Activated CD4-positive, alpha-beta T cell treated with anti-CD3 and anti-CD28 coated beads for 1 hour (primary cell): ENCODE measurements at places on chromosomes 3 and 15.

- no peak for DNase-seq
Observed at GRCh38 chr15:55407498-55408011, 604 bp downstream of the CCPG1 start.

DNA sequence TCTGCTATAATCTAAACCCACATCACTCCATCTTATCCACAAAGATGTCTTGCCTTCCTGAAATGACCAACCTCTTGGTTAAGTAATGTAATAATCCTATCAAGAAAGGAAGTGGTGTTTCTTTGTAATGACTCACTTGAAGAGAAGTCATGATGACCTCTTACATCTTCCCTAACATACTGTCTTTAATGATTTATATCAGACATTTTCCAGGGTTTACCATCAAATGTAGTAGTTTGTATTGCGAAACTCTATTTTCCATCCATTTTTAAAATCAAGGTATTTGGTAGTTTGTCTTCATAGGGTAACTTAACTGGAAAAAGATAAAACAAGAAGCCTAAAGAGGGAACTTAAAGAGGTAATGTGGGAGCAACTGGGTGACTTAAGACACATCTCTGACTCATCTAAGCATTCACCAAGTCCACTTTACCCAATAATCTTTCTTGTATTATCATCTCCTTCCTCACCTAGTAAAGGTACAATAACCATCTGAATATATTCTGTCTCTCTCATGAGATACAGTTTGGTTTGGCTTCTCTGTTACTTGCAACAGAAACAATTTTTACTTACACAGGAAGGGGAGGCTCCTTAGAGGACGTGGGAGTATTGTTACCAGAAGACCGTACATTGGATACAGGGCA, 5.7 kb upstream of the MAPK6 start:
- no peak for DNase-seq

DNA sequence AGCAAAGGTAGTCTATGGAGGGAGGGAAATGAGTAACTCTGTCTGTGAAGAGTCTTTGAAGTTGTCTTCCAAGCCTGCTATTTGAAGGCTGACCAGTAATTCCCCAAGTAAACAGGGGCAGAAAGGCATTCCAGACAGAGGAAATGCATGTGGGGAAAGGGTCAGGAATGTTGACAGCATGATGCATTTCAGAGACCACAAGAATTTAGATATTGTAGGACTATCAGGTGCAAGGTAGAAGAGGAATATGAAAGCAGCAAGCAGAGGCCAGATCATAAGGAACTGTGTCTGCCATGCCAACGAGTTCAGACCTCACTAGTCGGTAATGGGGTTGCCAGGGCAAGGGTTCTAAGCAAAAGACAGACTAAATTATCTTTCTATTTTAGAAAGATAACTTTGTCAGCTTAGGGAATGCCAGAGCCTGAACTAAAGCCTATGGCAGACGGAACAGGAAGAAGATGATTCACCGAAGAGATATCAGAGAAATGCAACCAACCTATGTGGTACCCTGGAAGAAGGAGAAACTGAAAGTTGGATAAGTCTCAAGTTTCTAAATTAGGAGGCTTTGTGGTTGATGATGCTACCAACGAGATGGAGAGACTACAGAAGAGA, 327.0 kb upstream of the RORA start:
- DNase-seq: no peak

- no peak for DNase-seq
Observed at GRCh38 chr15:55708720-55709119, 34.2 kb downstream of the PRTG start.

DNA sequence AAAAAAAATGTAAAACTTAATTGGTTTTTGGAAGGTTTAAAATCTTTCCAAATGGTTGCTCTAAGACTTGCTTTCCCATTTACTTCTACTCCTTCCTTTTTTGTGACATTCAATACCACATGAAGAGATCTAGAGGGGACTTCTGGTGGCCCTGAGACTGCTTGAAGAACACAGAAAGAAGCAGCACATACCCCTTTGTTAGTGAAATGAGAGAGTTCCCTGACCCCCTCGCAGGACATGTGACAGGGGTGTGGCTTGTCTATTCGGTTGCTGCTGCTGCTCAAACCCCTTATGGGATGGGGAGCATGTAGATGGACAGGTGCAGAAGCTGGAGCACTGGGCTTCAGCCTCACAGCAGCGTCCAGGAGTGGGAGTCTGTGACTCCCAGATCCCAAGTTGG, 71.0 kb downstream of the ZMAT3 start:
- DNase-seq: no peak

GRCh38 chr3:54621184-54621583, 306.7 kb downstream of the LRTM1 start:
- no peak for DNase-seq

- DNase-seq: no peak
Observed at GRCh38 chr3:117898722-117899522, 1135.7 kb downstream of the IGSF11 start.
